Motor neuron (in vitro differentiated cells): ENCODE measurements at places on chromosomes 3 and 15.

DNA sequence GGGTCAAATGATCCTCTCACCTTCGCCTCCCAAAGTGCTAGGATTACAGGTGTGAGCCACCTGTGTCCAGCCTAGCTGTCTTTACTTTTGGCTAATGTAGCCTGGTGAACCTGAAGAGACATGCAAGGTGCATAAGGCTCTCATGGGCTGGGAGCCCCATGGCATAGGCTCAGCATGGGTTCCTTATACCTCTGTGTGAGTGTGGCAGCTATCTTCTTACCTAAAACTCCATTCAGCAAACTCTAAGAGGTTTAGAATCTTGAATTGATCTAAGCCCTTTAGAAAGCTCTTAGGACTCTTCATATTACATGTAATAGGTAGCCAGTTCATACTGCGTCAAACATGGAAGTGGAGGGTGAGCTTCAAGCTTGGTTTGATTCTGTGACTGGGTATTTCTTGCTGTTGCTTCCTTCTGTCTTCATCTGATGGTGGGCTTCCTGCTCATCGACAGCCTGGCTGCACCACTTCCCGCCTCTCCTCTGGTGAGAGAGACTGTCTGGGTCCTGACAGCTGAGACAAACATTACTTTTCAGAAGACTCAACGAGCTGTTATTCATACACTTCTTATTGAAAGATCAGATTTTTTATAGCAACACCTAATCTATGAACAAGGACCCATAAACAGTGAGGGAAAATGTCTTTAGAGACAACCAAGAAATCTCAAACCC is 19.2 kb upstream of the TKT start:
- no peak for ATAC-seq

DNA sequence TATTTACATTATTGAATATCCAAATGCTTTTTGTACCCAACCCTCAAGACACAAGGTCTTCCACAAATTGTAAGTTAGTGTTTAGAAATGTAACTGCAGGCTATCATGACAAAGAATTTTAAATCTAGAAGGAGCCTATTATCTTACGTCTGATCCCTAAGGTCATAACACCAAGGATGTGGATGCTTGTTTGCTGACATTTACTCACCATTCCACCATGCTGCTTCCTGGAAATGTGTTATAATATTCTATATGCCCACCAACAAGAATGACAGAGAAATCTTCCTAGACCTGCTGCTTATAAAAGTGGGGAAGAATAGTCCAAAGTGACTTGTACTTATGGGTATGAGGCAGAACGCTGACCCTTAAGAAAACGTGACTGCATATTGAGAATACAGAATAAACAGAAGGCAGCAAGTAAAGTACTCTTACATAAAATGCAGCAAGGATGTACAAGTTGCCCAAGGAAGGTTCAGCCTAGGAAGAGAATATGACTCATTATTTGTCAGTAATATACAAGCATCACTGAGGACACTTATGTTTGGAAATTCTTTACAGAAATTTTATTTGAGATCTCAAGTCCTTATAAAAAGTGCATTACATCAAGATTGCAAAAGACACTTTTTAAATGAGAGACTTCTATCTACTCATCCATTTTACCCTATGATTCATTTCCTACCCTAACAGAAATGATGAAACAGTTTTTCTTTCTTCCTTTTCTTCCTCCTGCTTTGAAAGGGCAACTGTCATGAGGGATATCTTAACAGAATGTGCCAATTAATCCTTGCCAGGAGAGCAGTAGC is 59.6 kb downstream of the ESYT3 start:
- no peak for ATAC-seq

DNA sequence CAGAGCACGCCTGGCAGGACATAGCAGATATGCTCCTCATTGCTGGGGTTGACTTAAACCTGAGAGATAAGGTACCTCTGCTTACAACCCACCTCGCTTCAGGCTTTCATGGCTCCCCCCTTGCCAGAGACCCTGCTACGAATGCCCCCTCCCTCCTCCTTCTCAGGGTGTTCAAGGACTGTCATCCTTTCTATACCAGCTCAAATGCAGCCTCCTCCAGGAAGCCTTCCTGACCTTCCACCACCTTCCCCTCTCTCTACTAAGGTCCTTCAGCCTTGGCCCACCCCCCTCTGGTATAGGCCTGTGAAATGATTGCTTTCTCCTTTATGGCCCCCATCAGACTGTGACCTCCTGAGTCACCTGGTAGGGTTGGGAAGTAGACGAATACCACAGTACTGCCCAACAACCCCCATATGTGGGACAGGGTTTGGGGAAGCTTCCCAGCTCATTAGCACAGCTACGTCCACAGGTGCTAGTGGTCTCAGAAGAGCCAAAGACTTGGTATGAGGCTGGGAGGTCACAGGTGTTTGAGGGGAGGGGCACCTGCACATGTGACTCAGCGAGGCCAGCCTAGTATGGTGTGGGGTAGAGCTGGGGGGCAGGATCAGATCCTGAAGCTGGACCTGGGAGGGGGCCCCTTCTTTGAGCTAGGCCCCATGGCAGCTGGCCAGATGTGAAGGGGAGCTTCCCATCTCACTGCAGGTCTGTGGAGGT is 32.0 kb downstream of the ANKDD1A start:
- ATAC-seq, result no peak

DNA sequence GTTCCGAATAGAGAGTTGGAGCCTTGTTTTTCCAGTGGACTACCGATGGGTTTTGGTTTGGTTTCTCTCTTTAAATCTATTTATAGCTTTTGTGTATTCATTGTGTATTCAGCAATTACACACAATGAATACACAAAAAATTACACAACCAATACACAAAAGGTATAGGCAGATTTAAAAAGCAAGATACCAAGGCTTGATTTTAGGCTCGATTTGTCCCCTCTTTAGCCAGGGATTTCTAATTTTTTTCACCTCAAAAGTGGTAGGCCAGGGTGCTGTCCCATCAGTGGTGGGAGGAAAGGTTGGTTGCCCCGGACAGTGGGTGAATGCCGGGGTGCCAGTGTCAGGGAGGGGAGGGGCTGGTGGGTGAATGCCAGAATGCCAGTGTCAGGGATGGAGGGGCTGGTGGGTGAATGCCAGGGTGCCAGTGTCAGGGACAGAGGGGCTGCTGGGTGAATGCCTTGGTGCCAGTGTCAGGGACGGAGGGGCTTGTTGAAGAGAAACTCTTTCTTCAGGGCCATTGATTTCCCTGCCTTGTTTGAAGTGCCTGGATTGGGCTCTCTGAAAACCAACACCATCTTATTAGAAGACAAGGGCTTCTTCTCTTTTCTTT is 186.2 kb downstream of the GOLGA6L6 start:
- ATAC-seq, result no peak

DNA sequence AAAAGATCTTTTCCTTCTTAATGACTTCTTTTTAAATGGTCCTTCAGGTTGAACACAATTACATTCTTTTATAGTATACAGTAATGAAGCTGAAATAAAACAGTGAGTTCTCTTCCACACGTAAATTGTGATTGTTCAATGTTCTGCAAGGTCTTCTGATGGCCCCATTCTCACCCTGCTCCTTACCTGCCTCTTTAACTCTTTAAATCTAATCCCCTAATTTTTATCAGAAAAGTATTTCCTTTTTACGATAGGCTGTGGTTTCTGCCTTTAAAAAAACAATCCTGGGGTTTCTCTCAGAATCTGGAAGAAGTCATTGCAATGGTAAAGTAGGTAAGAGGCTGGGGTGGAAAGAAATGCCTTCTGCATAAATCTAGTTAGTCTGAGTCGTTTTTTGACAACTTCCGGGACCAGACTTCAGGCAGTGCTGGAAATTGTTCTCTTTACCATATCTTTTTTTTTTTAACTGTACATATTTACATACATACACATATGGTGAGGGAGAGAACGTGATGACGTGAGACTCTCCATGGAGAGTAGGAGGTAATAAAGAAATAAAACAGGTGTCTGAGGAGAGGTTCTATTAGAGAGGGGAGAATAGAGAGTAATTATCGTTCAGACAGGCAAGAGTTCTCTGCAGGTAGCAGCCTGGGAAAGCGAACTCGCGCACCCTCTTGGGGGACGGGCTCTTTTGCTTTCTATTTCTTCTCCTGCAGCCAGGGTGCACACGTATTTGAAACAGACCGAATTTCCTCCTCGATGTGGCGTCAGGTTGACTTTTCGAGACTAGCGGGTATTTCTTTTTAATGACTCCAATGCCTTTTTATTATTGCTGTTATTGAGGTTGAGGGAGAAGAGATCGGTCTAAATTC is at the start of gene SIDT1:
Gene SIDT1, plus strand, starts transcription at position 730 of the 872 bp plus-strand sequence. CDS start 467 bp downstream, outside the sequence.
- peak; percentile 63 for ATAC-seq

GRCh38 chr3:69499422-69499821 is 113.5 kb upstream of the FRMD4B start:
- peak; percentile 23 for ATAC-seq

DNA sequence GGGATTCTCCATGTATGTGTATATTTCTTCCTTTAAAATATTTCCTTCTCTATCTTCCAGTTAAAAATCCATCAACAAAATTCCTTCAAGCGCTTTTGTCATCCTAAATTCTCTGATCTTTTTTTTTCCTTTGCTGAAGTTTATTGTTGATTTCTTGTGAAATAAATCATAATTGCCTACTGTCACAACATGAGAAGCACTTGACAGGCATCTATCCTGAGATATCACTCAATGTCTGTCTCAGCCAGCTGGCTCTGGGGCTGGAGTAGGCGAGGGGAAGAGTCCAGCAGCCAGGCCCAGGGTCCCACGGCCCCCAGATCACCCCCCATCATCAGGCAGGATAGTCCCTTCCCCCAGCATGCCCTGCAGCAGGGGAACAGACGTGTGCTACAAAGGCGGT is 109.0 kb upstream of the TLE3 start:
- ATAC-seq, result no peak

- no peak for ATAC-seq
Measured at GRCh38 chr3:40206522-40206921, 103.0 kb upstream of the EIF1B start.

GRCh38 chr3:27174530-27174929 is 194.7 kb downstream of the NEK10 start:
- no peak for ATAC-seq

DNA sequence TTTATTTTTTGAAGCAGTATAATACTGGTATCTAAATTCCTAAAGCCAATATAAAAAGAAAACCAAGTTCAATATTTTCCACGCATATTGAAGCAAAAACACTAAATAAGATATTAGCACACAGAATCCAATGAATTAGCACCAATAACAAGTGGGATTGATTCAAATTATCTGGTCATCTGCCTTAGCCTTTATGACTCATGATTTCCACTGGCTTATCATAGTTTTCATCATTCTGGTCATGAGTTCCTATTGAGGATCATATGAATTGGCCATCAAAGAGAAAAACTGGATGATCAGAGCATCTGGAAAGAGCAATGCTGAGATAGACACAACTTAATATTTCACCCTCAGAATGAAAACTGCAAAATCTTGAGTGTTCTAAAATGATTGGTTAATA is 809.9 kb downstream of the MCTP2 start:
- ATAC-seq, result no peak

DNA sequence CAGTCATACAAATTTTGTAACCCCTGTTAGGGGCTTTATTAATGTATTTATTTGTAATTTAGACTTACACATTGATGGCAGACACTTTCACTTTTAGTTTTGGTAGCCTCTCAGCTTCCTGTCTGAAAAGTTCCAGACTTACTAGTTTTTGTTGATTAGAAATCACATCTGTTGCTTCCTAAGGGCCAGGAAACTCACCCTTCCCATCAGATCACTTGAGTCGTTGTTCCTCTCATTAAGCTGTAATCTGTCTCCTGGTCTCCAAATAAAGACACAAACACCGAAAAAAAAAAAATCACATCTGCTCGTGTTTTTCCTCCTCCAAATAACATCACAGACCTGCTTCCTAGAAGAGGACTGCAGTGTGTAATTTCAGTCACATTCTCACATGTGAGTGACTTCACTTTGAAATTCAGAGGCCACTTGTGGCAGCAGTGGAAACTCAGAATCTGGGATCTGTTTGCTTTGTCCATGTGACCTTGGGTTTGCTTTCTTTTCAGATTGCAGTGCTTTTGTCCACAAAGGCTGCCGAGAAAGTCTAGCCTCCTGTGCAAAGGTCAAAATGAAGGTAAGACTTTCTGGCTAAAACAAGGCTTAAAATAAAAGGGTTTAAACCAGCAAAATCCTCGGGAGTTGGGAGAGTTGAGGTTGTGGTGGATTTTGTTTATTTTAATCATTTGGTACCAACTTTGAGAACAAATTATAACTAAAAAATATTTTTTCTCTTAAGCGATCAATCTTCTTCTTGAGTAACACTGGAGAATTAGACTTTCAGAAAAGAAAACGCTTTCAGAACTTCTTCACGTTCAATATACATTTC is 87.0 kb downstream of the KLHL25 start:
- peak; percentile 83 for ATAC-seq

DNA sequence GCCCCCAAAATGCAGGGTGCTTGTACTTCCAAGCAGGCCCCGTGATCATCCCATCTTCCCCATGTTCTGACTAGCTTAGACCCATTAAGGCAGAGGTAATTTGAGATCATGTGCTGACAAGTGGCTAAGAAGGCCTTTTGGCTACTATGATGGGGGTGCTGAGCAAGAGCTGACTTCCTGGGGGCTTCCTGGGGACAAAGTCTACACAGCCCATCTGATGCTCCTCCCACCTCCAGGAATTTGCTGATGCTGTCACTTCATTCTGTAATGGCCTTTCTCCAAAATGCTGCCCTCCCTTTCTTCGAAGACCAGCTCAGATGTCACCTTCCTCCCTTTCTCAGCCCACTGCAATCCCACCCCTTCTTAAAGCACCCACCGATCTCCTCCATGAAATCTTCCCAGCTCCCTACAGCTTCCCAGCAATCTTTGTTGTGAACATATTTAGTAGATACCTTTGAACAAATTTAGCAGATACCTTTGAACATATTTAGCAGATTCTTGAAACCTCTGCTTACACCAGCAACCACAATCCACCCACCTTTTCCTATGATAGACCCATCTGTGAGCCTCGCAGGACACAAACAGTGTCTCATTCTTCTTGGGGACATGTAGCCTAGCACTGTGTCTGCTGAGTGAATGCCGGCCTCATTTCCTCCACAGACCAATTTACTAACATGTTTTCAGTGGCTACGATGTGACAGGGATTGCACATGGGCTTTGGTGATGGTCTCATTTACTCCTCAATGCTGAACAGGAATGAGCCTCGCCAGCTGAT is 223.3 kb downstream of the EPHB1 start:
- no peak for ATAC-seq

- no peak for ATAC-seq
Measured at GRCh38 chr3:9224490-9224889, 25.0 kb downstream of the SRGAP3 start.

- no peak for ATAC-seq
Measured at GRCh38 chr3:12879191-12879815, 37.9 kb upstream of the RPL32 start.

DNA sequence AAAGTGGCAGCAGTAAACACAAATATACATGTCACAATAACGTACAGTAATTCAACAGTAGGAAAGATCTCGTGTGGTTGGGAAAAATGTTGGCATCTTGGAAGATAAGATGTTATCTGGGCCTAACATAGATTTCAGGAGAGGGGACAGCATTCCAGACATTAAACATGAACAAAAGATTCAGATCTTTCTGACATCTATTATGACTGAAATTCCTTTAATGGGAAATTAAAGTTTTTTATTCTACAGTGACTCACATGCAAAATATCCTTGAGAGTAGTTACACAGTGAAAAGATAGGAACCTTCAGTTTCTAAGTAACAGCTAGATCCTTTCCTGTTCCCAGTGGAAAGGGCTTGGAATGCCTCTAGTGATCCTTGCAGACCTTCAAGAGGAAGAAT is 9.2 kb downstream of the NDUFB5 start:
- ATAC-seq, result no peak

GRCh38 chr3:112649478-112649735 is 8.5 kb upstream of the CCDC80 start:
- ATAC-seq, result no peak
